D341Med (cell line): ENCODE measurements at places on chromosomes 5 and 9.

GRCh38 chr5:123450640-123451039, 27.4 kb upstream of the CEP120 start:
- no peak for DNase-seq

DNA sequence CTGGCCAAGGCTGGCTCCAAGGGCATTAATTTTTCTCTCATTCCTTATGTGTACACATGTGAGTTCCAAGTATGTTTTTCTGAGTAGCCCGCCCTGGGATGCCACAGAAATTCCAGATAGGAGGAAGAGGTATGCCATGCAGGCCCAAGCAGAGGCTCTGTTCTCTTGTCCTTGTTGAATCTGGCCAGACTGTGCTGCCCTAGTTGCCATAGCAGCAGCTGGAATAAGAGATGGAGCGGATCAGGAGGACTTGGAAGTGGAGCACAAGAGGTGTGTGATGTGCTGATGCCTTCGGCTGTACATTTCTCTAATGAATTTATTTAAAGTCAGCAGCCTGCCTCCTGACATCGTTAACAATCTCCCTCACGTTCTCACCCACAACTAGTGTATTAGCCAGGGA, 235.6 kb upstream of the RPS23 start:
- no peak for DNase-seq

GRCh38 chr5:35440409-35440808, 177.3 kb upstream of the SPEF2 start:
- DNase-seq = no peak

DNA sequence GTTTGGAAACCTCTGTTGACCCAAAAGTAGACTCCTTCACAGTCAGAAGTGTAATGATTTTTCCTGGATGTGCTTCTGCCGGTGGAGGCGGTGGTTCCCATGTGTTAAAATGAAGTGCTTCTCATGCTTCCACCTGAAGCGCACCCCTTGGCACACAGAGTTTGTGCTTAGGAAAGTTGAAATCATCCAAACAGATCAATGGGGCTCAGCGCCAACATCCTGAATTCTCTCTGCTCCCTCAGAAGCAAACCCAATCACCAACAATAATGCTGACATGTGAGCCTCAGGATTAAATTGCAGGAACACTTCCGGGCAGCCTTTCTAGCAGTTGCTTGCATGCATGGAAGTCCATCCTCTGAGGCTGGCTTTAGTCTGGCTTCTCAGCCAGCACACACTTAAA, 71.0 kb downstream of the MED10 start:
- DNase-seq = no peak

- peak; percentile 22 for DNase-seq
Measured at GRCh38 chr5:179792612-179793467, 946 bp upstream of the LTC4S start.
